ENCODE measurements at places on chromosomes 4 and X.

DNA sequence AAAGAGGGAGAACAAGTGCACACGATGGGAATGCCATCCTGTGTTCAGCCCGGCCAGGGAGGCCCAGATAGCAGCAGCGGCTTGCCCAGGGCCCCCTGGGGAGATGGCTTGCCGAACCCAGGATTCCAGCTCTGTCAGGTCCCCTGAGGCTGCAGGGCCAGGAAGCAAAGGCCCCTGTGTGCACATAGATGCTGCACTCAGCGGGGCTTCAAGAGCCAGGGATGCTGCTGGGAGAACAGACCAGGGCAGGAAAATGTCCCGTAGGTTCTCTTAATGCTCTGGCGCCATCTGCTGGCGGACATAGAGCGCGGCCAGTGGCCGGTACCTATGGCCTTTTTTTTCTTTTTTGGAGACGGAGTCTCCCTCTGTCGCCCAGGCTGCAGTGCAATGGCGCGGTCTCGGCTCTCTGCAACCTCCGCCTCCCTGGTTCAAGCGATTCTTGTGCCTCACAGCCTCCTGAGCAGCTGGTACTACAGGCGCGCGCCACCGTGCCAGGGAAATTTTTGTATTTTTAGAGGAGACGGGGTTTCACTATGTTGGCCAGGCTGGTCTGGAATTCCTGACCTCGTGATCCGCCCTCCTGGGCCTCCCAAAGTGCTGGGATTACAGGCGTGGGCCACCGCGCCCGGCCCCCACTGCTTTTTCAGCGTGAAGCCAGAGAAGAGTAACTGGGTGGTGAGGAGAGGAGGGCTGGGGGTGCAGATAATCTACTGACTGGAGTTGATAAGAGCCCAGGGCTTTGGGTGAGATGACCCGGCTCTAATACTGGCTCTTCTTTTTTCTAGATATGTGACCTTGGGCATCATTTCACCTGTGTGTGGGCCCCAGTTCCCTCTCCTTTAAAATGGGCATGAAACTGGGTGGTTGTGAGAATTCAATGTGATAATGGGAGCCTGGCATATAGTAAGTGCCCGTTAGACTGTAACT is 22.5 kb downstream of the MED28 start:
- DNase-seq: peak; percentile 61

GRCh38 chrX:19195243-19195610 is 73.0 kb upstream of the ADGRG2 start:
- DNase-seq: no peak

DNA sequence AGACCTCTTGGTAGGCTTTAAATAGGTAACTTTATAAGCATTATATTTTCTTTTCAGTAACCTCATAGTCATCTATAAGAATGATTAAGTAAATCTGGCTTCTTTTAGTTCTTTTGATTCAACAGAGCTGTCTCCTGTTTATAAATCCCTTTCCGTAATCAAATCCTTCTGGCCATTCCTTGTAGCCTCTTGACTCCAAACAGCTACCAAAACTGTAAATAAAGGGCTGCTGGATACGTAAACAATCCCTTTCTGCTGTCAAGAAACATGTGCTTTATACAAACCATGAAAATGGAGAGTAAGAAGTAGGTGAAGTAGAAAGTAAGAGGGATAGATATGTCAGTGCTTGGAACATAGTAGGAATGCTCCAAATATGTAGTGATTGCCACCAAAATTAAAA is 183.2 kb upstream of the CASK start:
- no peak for DNase-seq

GRCh38 chr4:73874386-73874785 is 5.2 kb downstream of the CXCL1 start:
- no peak for DNase-seq

GRCh38 chr4:39812500-39812899 is 114.6 kb downstream of the UBE2K start:
- DNase-seq: peak; percentile 16

DNA sequence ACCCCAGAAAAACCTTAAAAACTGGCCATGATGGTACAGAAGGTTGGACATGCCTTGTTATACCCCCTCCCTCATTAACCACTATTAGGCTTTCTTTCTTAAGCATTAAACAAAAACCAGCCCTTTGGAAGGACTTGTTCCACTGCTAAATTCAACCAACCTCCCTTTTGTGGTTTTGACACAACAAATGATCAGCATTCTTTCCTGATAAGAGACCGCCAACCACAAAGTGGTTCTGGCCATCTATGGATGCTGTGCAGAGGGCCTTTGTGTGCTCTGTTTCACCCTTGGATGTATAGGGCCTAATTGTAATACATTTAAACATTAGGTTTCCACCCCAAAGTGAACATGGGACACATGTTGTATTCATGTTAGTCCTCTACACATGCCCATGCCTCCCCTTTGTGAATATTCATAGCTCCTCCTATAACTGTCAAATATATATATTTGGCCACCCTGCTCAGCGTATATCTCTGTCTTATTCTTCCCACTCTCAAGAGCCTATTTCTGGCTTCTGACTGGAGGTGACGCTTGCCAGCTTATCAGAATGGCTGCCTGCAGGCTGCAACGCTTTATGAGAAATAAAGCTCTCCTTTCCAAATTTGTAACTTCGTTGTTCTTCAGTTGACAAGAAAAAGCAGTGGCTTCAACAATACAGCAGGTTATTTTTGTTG is 126.6 kb downstream of the NPNT start:
- no peak for DNase-seq

GRCh38 chr4:5510504-5510903 is 197.9 kb downstream of the EVC2 start:
- DNase-seq: no peak

- no peak for DNase-seq
Observed at GRCh38 chr4:31592293-31592692, 872.1 kb downstream of the PCDH7 start.

DNA sequence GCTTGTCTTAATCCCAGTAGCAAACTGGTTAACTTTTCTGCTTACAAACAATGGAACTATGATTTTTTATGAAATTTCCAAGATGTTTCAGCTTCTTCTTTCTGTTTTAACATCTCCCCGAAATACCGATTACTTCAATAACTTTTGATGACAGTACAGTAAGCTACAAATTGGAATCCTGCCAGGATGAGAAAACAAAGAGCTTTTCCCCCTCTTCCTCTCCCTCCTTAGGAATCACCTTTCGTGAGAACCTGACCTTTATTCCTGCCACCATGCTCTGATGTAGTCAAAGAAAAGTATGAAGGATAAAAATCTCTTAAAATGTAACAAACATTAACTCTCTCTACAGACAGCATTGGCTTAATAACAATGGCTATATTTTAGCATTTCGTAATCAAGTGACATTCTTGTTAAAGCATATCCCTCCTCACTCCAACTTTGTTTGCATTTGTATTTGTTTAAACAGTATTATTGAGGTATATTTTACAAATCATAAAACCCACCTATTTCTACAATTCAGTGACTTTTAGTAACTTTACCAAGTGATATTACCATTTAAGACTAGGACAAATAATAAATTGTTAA is 148.7 kb upstream of the NAP1L5 start:
- DNase-seq: no peak

DNA sequence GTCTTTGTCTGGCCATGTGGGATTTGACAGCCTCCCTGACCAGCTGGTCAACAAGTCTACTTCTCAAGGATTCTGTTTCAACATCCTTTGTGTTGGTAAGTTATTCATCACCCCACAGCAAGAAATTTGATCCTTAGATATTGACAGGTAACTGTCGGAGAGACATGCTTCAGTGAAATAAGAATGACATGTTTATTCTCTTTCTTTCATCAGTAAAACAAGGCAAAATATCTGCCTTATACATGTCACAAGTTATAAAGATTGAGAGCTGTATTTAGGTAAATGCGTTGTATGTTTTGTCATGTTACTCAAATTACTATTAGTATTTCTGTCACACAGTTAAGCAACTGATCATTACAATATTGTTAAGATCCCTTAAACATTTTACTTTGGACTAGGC is 46.9 kb downstream of the SEPTIN11 start:
- no peak for DNase-seq

DNA sequence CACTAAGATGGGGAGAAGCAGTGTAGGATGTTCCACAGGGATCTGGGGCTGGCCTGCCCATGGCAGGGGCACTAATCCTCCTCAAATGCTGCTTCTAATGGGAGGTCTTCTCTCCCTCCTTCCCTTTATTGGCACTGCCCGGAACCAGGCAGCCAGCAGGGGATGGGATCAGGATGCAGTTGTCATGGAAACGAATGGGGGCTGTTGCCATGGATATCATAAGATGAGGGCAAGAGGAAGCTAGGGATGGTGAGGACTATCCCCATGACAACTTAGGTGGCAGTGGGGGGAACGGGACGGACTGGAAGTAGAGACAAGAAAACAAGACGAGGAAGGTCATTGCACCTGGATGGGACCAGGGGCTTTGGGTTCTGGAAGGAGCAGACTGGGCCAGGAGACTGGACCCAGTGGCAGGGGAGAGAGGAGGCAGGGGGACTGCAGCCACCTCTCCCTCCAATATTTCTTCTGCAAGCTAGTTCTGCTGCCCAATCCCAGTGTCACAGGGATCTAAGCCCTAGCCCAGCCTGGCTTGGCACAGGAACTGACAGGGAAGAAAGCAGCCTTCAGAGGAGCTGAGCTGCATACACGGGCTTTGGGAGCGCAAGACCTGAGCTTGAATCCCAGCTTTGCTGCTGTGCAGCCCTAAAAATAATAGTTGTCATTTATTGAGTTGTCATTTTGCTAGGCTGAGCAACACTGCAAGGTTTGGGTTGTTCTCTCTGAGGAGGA is 19.0 kb downstream of the IQSEC2 start:
- DNase-seq: no peak

GRCh38 chr4:79182209-79182608 is 143.7 kb downstream of the NAA11 start:
- no peak for DNase-seq

GRCh38 chr4:112075906-112076305 is 69.3 kb upstream of the FAM241A start:
- no peak for DNase-seq

GRCh38 chr4:54946741-54947140 is 178.7 kb downstream of the KDR start:
- no peak for DNase-seq

DNA sequence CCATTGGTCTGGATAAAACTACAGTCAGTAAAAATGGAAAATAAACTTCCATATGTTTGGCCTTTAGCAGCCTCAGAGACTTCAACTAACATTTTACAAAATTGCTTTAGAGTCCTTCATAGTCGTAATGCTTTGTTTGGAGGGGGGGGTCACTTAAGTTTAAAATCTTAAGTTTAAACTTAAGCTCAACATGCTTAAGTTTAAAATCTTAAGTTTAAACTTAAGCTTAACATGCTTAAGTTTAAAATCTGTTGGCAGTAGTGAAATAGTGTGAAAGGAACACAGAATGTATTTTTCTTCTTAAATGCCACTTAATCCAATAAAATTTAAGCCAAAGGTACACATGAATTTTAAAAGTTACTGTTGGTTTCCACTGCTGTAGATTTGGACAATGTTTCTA is 45.9 kb upstream of the UNC5C start:
- no peak for DNase-seq

DNA sequence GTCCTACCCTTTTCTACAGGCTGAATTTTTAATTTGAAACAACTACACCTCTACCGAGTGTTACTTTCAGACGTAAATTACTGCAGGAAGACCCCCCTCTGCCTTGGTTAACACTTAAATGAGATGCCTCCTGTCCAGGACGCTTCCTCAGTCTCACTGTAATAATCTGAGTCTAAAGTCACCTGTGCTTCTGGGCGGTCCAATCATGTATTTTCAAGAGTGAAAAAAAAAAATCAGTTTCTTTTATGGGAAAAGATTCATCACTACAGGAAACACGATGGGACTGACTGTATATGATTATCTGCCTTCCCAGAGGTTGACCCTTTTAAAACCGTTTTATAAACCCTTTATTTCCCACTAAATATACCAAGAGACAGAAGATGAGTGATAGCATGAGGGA is 776 bp downstream of the RBM47 start:
- no peak for DNase-seq

- DNase-seq: no peak
Observed at GRCh38 chrX:10903523-10903922, 207.6 kb upstream of the HCCS start.

DNA sequence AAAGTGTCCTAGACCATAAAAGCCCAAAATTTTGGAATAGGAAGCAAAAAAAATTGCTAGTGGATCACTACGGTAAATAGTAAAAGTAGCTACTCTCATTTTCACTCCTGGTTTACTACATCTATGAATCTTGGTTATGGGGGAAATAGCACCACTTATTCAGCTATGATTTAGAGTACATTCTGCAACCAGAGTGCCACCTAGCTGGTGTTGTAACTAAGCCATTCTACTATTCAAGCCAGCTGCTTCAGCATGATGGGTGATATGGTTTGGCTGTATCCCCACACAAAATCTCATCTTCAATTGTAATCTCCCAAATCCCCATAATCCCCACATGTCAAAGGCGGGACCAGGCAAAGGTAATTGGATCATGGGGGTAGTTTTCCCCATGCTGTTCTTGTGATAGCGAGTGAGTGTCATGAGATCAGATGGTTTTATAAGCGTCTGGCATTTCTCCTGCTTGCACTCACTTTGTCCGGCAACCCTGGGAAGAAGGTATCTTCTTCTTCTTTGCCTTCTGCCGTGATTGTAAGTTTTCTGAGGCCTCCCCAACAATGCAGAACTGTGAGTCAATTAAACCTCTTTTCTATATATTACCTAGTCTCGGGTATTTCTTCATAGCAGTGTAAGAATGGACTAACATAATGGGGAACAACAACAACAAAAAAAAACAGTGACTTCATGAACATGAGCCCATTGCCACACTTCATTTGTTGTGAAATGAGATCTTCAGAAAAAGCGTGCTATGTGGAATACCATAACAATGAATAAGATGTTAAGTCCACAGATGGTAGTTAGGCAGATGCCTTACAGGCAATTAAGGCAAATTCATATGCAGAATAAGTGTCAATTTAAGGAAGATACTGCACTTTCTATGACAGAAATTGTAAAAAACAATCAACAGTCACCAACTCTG is 280.1 kb downstream of the PABPC4L start:
- DNase-seq: no peak

DNA sequence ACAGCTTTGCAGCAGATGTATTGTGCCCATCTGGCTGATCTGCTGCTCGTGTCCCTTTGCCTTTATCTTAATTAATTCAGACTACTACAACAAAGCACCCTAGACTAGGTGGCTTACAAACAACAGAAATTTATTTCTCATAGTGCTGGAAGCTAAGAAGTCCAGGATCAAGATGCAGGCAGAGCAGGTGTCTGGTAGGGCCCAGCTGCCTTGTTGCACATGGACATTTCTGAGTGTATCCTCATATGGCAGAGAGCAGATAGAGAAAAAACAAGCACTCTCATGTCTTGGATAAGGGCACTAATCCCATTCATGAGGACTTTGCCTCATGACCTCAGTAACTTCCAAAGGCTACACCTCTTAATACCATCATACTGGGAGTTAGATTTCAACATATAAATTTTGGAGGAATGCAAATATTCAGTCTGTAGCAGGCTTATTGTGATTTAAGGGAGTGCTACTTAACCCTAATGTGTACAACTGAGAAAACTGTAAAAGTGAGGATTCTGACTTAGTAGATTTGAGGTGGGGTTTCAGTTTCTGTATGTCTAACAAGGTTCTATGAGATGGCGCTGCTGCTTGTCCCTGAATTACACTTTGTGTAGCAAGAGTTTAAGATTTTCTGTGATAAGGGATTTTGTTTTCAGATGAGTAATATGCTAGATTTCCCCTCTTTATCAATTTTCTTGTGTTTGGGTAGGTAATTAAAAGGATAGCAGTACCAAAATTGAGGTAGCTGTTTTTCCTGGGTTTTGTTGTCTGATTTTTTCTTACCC is 473.2 kb upstream of the TECRL start:
- no peak for DNase-seq

- no peak for DNase-seq
Observed at GRCh38 chr4:1531683-1532548, 125.7 kb upstream of the NKX1-1 start.
